ENCODE measurements at places on chromosomes 4 and X. TPM values are rescaled to one million over a fixed set of nuclear protein-coding genes. Genes with fewer than 3 reads are reported as not detected.

Gene NIPAL1
- total RNA-seq = 35.3 TPM

Gene SLC7A11
- 7.1 TPM for total RNA-seq

Gene KIT
- total RNA-seq = 87.7 TPM

Gene ODAPH
- not detected for total RNA-seq

Gene RNF128
- 0.38 TPM for total RNA-seq
